NCI-H460 (cell line): ENCODE measurements at places on chromosomes 16 and 17. TPM values are rescaled to one million over a fixed set of nuclear protein-coding genes. Genes with fewer than 3 reads are reported as not detected.

Gene PRSS33
- not detected in 2 replicates for total RNA-seq

Gene CCL14
- not detected in 2 replicates for total RNA-seq

Gene ZCCHC14
- total RNA-seq: 4.7 and 4.8 TPM in 2 replicates

Gene SAT2
- total RNA-seq: 51.5 and 53.9 TPM in 2 replicates

Gene KCNJ16
- total RNA-seq: not detected in 2 replicates

Gene CX3CL1
- not detected in 2 replicates for total RNA-seq

Gene TMEM114
- not detected in 2 replicates for total RNA-seq

DNA sequence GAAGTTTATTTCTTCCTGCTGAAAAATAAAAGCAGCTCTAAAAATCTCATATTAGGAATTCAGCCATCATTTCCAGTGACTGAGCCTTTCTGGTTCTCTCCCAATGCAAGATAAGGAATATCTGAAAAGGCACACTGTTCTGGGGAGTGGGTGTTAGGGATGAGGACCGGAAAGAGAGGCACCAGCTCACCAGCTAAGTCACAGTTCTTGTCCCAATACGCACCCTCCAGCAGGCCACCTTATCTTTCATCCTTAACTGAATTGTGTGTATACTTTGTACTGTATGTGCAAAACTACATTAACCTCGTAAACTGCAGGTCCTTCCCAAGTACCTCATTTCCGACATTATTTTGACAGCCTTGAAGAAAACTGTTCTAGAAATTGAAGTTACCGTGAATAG is 11.0 kb downstream of the AMFR start:
- DNase-seq: no peak

DNA sequence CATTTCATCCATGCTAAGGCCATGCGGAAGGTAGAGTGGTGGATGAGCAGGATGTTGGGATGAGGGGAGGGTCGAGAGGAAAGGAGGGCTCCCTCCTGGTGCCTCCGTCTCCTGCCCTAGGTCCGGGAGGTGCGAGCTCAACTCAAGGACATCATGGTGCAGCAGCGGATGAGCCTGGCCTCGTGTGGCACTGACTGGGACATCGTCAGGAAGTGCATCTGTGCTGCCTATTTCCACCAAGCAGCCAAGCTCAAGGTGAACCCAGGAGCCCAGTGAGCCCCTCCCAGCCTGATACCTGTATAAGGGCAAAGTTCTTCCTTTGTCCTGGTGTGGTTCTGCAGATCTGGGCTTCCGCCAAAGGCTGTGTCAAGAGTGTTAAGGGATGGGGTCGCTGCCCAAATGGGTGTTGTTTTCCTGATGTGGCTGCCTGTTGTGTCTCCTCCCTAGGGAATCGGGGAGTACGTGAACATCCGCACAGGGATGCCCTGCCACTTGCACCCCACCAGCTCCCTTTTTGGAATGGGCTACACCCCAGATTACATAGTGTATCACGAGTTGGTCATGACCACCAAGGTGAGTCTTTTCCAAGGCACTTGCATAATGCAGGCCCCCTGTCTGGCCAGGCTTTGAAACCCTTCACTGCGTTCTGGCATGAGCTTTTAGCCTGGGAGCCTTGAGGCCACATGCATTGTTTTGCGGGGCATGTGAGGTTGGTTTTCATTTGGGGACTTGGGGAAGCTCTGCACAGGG is 14.9 kb downstream of the DHX38 start:
- DNase-seq: no peak

GRCh38 chr16:75555213-75555706 is 792 bp downstream of the TMEM231 start:
- DNase-seq: peak; percentile 88

GRCh38 chr16:69564845-69565670 is 708 bp upstream of the NFAT5 start:
- DNase-seq: no peak

GRCh38 chr17:57455063-57455914 is 199.0 kb downstream of the MSI2 start:
- no peak for DNase-seq

DNA sequence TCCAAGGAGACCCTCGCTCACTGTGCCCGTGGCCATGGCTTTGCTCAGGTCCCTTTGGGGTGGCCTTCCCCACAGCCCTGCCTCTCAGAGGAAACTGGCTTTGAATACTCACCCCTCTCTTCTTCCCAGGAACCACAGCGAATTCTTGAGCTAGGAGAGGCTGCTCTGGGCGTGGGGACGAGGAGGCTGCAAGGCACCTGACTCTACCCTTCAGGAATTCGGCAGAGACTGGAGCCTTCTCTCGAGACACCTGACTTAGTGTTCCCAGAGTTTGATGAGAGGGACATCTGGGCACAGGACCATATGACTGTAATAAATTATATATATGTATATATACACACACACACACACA is 6.2 kb downstream of the LLGL2 start:
- no peak for DNase-seq

DNA sequence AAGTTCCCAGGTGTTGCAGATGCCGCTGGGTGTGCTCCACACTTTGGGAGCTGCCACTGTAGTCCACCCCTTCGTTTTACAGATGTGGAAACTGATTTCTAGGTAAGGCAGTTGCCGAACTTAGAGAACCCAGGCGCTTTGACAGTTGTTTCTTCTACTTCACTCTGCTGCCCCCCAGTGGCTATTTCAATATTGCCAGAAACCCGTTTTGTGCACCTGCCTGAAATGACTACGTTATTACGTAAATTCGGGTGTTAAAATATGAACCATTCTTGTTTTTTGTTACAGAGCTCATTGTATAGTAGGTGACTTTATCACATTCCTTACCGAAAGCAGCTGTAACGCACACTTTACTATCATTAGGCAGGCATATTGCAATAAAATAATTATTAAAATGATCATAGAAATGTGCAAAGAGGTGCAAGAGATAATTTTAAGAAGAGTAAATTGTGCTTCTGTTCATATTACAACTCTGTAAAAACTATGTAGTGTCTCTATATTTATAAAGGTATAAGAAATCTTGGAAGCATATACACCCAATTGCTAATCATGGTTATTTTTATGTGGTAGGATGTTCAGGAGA is 44.9 kb downstream of the OTOA start:
- DNase-seq: peak; percentile 74

GRCh38 chr17:79541056-79541850 is 69.6 kb downstream of the RBFOX3 start:
- no peak for DNase-seq

DNA sequence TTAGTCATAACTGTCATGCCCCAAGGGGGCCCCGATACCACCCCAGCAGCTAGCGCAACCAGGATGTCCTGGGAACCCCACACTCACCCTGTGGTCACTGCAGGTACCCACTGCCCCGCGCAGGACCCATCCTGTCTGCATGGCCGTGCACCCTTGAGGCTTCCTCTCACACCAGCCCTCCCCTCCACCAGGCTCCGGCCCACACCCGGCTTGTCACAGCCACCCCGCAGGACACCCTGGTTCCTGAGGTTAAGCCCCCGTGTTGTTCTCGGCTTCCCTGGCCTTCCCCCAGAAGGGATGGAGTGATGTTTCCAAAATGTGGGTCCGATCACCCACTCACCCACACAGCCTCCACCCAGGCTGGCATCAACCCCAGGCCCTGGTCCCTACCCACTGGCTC is 7.5 kb downstream of the DNASE1L2 start:
- DNase-seq: no peak

GRCh38 chr17:973053-973452 is 6.5 kb downstream of the NXN start:
- DNase-seq: no peak

DNA sequence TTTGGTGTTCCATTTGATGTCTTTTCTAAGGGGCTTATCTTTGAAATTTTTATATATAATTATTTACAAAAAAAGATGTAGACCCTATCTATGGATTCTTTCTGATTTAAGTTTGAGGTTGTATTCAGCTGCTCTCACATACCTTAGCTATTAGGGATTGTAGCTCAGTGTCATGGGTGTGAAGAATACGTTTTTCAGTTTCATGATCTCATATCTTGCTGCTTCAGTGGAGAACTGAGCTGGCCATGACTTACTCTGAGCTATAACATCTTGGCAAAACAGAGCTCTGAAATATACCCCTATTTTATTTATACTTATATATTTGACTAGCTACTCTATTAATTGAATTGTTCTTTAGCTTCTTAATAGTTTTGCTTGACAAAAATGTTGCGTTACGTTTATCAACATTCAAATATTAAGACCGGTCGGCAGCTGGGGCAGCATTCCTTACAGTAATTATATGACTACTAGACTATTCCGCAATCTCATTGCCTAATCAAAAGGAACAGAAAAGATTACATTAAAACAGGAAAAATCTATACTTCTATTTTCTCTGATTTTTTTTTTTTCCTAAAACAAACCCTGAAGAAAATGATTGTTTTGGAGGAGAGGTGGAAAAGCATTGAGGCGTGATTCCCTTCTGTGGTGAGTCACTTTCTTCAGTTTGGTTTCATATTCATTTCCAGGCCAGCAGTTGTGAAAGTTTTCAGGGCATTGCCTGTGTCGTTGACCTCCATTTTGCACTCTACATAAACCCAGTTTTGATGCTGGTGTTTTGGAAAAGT is 24.1 kb upstream of the KRT24 start:
- peak; percentile 58 for DNase-seq

DNA sequence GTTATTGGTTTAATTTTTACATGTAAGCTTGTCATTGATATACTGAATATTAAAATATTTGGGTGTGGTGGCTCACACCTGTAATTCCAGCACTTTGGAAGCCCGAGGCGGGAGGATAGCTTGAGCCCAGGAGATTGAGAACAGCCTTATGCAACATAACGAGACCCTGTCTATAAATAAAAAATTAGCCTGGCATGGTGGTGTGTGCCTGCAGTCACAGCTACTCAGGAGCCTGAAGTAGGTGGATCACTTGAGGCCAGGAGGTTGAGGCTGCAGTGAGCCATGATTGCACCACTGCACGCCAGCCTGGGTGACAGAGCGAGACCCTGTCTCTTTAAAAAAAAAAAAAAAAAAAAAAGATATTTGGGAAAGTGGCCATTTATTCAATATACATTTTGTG is 32.3 kb downstream of the NFAT5 start:
- no peak for DNase-seq

- DNase-seq: peak; percentile 25
Measured at GRCh38 chr17:50426814-50427787, 1.1 kb downstream of the ACSF2 start.

DNA sequence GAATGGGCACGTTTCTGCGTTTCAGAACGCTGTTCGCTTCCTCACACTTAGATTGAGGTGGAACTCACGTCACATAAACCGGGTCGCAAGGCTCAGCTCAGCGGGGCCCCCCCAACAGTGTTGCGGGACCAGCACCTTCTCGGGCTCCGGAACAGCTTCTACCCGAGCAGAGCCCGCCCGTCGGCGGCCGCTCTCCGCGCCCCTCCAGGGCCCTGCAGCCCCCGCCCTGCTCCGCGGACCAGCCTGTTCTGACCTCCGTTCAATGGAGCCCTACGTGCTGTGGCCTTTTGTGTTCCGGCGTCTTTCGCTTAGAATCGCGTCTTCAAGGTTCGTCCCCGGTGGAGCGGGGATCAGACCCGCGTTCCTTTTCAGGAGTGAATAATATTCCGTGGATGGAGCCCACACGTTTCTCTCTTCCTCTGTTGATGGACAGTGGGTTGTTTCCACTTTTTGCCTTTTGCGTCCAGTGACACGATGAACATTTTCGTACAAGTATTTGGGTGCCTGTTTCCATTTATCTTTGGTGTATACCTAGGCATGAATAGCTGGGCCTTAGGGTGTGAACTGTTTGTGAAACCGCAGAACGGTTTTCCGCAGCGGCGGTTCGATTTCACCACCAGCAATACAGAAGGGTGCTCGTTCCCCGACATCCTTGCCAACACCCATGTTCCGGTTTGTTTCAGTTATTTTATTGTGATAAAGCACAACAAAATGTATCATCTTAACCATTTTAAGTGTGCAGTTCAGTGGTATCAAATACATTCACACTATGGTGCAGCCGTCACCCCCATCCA is 2.3 kb upstream of the SLC22A31 start:
- DNase-seq: no peak

DNA sequence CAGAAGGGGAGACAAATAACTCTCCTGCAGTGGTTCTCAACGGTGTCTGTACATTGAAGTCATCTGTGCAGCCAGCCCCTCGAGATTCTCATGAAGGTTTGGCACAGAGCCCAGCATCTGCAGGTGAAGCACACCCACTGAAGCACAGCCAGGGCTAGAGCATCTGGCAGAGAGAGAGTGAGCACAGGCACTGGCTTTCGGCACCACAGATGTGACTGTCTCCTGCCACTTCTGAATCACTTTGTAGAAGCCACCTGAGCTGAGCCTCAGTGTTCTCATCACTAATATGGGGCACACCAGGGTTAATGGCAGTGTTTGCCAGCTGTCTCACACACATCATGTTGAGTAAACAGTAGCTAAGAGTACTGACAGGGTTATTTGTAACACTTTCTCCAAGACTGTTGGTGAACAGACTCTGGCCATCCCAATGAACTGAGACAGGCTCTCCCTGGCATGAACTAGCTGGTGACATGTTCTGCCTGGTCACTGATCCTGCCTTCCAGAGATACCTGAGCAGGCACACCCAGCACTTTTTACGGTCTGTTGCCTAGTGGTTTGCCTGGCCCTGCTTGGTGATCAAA is 10.9 kb downstream of the HSPB9 start:
- DNase-seq: no peak

DNA sequence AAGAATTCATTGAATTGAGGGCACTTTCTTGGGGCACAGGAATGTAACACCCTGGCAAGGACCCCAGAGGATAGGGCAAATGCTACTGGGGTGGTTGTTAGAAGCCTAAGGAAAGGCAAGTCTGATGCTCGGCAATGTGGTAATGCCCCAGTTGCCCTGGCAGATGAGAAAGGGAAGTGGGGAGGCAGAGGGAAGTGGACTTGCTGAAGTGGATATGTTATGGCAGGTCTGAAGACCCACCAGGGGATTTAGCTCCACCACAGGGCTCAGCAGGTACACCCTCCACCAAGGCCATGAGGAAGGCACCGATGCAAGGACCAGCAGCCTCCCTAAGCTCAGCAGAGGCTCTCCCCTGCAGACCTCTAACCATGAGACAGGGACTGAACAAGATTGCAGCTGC is 184.8 kb downstream of the IRX5 start:
- no peak for DNase-seq

DNA sequence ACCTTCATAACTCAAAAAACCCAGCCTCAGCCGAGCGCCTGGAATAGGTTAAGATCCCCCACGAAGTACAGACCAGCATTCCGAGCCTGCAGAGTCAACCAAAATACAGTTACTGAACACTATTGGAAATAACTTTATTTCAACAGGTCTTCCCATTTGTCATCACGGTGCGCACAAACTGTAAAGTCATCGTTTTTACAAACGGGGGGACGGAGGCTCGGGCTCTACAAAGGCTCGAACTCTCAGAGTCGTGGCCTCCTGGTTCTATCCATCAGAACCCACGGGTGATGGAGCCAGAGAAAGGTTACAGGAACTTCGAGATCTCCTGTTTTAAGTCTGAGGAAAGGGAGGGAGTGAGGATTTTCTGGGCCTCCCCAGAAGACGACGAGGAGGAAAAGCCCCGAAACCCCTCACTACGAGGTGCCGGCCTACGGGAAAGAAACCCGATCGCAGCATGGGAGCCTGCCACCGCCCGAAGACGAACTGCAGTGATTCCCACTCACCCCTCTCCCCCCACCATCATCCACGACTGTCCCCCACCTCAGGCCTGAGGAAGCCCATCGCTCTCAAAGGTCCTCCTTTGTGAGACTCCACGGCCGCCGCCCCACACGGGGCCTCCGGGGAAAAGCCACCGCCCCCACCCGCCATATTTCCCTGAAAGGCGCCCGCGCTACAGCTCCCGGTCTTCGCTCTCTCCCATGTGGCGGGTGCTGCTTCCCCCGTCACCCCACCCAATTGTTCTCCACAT is 917 bp downstream of the YWHAE start:
- DNase-seq: no peak
